ENCODE measurements at places on chromosomes 2 and 18.

DNA sequence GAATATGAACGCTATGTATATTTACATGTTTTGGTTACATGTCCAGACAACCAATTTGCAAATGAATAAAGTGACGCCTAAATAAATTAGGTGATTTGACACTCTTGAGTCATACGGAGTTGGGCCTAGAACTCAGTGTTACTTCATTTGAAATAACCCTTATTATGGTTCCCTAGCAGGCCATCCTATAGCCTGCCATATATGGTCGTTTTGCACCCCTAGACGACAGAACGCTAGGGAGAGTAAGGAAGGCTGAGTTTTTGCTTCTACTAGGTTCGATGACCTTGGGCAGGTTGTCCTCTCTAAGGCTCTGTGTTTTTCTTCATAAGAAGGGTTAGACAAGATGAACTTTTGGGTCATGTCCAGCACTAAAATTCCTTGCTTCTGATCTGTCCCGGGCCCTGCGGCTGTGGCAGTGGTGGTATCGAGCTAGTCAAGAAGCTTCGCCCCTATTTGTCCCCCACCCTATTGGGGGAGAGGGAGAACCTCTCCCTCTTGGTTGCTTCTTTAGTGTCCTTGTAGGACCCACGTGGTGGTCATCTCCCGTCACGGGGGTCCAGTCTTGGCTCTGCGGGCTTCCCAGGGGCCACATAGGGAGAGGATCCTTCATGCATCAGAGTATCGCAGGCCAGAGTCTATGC, 574 bp upstream of the EML4 start:
- no peak for DNase-seq

DNA sequence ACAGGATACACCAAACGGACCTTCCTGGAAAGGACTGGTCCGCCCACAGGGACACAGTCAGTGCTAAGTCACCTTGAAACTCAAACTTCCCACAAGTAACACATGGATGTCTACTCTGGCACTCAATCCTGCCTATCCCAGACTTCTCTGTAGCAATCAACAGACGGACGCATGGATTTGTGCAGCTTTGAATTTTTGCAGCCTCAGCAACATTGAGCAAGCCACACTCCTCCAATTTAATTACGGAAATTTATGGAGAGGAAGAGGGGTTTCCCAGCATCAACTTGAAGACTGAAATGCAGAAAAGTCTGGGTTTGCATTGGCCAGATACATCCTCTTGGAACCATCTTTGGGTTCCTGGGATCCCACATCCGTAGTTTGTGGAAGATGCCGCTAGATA, 26.2 kb downstream of the DNER start:
- no peak for DNase-seq

DNA sequence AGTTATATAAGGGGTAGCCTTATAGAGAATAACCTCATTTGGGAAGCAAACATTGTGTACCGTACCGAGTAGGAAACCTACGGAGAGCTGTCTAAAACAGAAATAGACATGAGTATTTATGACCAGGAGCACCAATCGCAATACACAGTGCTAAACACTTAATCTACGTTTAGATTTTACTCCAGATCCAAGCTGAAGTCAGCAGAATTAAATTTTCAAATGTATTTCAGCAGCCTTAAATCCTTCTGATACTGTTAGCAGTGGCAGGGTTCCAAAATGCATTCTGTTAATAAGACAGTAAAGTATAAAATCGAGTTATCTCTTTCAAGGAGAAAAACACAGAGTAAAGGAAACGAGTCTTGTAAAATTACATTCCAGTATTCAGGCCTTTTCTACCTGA, 118.1 kb upstream of the ZNF521 start:
- no peak for DNase-seq

GRCh38 chr2:186962085-186962747, 113.2 kb upstream of the ZSWIM2 start:
- DNase-seq = no peak

- DNase-seq = no peak
These were observed 118.4 kb downstream of the ARL4C start for GRCh38 chr2:234378440-234378839.

GRCh38 chr2:164847291-164847690, 5.7 kb upstream of the COBLL1 start:
- DNase-seq = no peak

DNA sequence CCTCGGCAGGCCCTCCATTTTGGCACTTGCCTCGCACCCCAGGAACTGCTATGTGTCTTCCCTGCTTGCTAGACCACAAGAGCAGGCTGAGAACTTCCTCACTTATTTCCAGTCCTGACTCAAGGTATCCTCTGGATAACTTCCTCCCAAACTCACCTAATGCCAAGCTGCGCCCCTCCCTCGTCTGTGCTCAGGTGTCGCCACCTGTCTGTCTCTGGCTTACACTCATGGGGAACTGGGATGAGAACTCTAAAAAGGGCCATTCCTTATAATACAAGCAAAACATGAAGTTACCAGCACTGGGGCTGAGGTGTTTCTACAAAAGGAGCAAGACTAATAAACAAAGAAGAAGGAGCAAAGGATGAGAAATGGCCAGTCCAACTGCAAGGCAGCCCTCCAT, 191.5 kb upstream of the RMP24 start:
- no peak for DNase-seq

- no peak for DNase-seq
These were observed 3.0 kb upstream of the TMEM37 start for GRCh38 chr2:119428488-119429224.

GRCh38 chr2:136502660-136503059, 262.7 kb upstream of the THSD7B start:
- DNase-seq = no peak

- DNase-seq = no peak
These were observed 111.2 kb downstream of the MYO5B start for GRCh38 chr18:50083708-50084107.

GRCh38 chr2:207291625-207292252, 126.0 kb upstream of the KLF7 start:
- DNase-seq = no peak
